Lung microvascular endothelial cell (primary cell): ENCODE measurements at places on chromosomes 16 and 17.

- no peak for DNase-seq
These were observed 5.1 kb downstream of the ANKFN1 start for GRCh38 chr17:56158344-56158743.

- no peak for DNase-seq
These were observed 107.8 kb downstream of the CLEC16A start for GRCh38 chr16:11051879-11052808.

GRCh38 chr16:996681-997080, 15.1 kb downstream of the SOX8 start:
- no peak for DNase-seq

- DNase-seq, result no peak
These were observed 6.7 kb downstream of the ARL16 start for GRCh38 chr17:81676906-81677305.

DNA sequence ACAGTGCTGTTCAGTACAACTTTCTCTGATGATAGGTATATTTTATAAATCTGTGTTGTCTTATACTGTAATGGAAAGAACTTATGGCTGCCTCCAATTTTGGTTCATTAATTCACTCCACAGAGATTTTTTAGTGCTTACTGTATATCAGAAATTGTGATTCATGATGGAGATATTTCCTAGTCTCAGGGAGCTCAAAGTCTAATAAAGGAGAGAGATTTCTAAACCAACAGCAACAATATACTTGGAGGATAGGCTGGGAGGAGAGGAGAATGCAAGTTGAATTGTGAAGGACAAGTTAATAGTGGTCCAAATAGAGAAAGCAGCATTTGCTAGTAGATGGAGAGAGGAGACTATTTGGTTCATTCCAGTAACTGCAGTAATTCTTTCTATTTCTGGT, 63.5 kb downstream of the TANC2 start:
- no peak for DNase-seq

DNA sequence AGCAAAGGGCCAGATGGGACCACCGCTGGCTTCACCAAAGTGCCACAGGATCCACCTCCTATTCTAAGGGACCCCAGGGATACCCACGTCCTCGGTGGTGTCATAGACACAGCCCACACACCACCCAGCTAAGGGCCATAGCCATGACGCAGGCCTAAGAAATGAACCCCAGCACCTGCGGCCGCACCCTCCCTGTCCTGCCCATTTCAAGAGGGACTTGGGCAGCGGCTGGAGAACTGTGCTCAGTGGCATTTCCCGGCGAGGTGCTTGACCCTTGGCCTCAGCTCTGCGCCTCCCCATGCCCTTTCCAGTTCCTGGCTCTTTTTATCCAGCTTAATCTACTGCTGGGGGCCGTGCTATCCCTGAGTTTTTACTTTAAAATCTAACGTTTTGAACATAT, 27.3 kb downstream of the ZNF778 start:
- no peak for DNase-seq

DNA sequence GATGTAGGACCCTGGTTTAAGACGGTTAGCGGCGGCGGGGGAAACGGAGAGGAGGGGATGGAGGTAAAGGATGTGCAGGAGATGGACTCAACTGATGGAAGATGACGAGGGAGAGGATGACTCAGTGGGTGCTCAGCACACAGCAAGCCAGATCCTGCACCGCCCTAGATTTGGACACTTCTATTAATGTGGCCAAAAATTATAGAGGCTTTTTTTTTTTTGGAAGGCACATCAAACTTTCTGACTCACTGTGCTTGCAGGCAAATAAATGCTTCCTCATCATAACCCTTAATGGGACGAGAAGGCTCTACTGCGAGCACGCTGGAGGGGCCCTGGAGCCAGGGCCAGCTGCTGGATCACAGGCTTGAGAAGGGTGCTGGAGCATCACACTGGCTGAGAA, 36.0 kb downstream of the RTN4RL1 start:
- peak; percentile 20 for DNase-seq

DNA sequence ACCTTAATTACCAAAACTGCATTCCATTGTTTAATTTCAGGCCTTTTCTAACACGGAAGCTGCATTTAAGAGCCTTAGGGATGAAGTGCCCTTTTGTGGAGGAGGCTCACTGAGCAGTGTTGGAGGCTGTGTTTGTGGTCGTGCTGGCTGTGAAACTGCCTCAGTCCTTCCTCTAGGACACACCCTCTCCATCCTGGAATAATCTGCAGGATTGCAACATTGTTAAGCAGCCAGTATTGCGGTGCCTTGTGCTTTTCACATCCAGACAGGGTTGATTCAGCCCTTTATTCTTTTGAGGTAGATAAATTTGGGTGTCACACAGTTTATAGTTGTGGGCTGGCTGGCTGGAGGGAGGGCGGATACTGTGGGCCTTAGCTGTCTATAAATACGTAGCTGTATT, 141.6 kb downstream of the CDRT15L2 start:
- no peak for DNase-seq

DNA sequence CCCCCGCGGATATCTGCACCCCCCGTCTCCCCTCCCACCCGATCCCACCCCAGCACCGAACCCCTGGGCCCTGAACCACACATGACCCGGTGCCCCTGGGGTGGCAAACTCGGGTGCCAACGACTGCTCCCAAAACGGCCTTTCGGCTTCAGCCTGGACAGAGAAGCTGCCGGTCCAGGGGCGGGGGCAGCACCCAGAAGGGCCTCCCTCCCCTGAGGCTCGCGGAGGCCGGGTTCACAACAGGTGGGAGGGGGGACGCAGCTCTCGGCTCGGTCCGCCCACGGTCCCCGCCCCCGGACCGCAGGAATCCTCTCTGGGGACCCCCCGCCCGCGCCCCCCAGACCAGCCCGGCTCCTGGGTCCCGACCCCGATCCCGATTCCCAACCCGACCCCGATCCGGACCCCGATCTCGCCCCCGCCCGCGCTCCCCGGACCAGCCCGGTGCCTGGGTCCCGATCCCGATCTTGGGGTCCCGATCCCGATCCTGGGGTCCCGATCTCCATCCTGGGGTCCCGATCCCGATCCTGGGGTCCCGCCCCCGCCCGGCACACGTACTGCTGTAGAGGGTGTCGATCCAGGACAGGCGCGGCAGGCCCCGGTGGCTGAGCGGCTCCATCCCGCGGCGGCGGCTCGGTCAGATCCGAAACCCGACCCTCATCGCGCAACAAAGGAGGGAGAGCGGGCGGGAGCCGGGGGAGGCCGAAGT, 516 bp downstream of the ABR start:
- DNase-seq, result no peak

DNA sequence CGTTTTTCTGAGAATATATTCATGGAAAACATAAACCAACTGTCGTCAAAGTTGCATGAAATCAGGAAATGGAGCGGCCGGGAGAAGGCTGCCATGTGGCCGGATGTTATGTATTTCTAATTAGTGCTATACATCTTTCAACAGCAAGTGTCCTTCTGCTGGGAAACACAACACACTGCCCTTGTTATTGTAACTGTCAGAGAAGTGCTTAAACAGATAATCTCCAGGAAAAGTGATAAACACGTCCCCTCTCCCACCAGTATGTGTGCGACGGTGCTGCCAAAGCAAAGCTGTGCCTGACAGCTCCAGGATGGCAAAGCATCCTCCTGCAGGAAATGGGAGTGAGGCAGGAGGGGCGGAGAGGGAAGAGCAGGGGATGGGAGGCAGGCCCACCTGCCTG, 111.8 kb downstream of the SMG6 start:
- peak; percentile 94 for DNase-seq
